ENCODE measurements at places on chromosomes 7 and 10.

DNA sequence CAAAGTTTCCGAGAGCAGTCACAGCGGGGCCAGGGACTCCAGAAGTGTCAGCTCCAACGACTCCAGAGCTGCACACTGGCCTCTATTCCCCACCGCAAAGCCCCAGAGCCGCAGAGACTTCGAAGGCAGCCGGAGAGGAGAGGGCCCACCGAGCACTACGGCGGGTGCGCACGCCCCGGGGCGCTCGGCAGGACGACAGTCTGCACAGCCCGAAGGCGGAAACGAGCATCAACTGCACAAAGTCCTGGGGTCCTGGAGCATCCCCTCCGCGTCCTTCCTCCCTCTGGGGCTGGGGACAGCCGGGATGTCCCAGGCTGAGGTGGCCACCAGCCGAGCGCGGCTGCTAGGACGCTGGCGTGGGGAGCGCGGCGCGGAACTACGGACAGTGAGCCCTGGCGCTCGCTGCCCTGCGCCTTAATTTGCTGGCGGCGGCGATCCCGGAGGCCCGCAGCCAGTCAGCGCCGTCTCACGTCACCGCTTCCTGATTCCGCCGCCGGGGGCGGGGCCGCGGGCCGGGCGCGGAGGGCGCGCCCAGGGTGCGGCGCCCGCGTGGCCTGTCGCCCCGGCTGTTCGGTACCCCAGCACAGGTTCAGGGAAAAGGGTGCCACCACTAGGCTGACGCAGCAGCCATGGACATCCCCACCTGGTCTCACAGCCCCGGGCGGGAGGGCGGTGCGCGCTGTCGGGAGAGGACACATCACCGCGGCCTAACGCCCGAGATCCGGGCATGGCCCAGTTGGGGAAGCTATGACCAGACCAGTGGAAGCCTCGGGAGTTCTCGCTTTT lies at the start of gene TBX20:
Gene TBX20, minus strand, starts transcription at position 391 of the 786 bp plus-strand sequence. CDS start 480 bp downstream, outside the sequence.
- peak; percentile 68 for DNase-seq

GRCh38 chr7:103958284-103958818 lies 31.1 kb downstream of the RELN start:
- no peak for DNase-seq

- DNase-seq: no peak
These were observed 20.4 kb upstream of the LIMK1 start for GRCh38 chr7:74063223-74063641.

DNA sequence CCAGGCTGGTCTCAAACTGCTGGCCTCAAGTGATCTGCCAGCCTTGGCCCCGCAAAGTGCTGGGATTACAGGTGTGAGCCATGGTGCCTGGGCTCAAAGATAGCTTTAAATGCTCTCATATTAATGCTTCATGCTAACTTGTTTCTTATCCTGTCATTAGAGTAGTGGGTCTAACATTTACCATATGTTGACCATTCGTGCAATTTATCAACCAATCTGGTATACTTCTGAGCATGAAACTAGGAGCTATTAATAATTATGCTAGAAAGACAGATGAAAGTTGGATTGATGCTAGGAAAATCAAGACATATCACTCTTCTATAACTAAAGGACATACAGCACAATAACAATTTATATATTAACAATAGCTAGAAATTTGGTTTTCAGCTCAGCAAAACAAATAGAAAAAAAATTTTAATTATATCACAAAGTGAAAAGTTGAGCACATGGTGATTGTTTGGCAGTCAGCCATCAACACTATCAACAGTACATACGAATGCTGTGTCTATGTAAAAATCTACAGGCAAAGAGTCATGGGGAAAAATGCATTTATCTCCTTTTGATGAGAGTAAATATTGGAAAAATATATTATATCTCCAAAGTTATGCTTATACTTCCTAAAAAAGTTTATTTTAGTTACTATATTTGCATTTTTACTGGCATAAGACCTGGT lies 112.1 kb upstream of the ABCB5 start:
- no peak for DNase-seq

- peak; percentile 3 for DNase-seq
These were observed 75.5 kb downstream of the ARHGAP22 start for GRCh38 chr10:48529331-48529730.

GRCh38 chr10:49331431-49331830 lies 32.5 kb downstream of the C10orf71 start:
- no peak for DNase-seq

- no peak for DNase-seq
These were observed 21.4 kb downstream of the CREB5 start for GRCh38 chr7:28433699-28434219.

DNA sequence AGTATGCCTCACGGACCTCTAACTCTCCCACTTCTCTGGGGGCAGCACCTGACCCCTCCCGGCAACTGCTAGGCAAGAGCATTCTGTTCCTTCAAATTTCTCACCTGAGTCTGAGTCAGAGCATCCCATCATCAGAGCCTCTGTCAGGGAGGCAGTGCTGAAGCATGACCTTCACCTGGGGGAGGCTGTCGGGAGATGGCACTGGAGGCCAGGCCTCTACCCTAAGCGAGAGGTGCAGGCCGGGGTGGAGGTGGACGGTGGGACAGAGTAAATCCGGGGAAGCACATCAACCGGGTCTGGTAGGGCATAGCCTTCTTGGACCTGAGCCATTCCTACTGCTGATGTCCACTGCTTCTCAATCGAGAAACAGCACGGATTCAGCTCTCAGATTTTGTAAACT lies 90.4 kb downstream of the SPAG6 start:
- DNase-seq: peak; percentile 53

- no peak for DNase-seq
These were observed 52.9 kb downstream of the DNAJC12 start for GRCh38 chr10:67785098-67785497.

DNA sequence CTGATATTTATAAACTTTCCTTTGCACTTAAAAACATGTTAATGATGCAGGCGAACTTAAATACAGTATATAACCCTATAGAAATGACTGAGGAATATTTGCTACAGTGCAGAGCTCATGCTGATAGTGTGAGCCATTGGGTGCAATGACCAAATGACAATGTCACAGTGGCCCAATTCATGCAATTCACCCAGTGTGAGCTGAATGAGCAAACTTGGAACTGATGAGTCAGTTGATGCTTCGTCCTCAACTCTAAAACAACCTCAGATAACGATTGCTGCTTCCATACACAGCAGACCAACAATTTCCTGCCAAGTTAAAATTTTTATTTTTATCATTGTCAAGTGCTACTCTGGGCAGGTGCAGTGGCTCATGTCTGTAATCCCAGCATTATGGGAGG lies 12.1 kb upstream of the ZC3HAV1L start:
- no peak for DNase-seq

GRCh38 chr10:68759223-68759863 lies 38.3 kb downstream of the CCAR1 start:
- no peak for DNase-seq

GRCh38 chr7:30411173-30411572 lies 67.4 kb downstream of the NOD1 start:
- DNase-seq: no peak

DNA sequence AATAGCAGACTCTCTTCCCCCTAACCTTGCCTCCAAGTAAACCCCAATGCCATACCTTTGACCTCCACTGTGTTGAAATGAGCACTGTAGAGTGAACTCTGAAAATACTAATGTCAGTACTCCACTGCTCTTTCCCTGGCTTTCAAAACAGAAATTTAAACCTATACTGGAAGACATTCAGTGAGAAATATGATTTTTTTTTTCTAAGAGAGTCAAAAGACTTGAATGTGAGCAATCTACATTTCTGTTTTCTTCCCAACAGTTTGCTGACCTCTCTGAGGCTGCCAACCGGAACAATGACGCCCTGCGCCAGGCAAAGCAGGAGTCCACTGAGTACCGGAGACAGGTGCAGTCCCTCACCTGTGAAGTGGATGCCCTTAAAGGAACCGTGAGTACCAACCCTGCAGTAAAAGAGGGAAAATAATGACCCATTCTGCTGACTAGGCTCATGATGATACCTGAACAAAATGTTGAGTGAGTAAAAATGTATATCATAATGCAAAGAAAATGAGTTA lies 6.4 kb downstream of the VIM start:
- no peak for DNase-seq

DNA sequence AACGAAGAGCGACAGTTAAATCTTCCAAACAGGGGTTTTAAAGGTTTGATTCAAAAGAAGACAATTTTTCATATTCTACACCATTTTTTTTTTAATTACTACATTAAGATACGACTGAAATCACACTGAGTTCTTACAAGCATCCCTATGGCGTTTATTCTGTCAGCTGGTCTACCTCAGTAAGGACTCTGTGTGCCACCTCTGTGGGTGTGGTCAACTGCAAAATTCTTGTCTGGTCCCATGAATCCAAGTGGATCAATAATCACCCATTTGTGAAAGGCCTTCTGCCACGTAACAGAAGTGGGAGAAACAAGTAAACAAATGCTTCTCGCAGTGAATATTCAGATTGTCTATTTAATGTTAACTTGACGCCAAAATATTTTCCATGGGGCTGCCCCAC lies 104.1 kb downstream of the GRB10 start:
- DNase-seq: no peak

DNA sequence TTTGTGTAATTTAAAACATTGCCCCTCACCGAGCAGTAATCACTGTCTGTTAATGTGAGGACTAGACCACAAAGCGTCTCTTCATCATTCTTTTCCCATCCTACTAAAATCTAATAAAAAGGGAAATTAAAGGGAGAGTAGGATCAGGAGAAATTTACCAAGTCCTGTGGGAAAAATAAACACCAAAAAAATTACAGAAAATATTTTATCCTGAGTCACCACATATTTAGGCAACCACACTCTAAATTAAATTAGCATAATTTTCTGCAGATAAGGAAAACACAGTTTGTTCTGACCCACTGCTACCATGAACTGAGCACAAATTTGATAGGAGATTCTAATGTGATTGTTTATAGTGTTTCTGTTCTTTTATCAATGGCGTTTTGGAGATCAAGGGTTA lies 49.3 kb downstream of the CCDC6 start:
- DNase-seq: no peak

DNA sequence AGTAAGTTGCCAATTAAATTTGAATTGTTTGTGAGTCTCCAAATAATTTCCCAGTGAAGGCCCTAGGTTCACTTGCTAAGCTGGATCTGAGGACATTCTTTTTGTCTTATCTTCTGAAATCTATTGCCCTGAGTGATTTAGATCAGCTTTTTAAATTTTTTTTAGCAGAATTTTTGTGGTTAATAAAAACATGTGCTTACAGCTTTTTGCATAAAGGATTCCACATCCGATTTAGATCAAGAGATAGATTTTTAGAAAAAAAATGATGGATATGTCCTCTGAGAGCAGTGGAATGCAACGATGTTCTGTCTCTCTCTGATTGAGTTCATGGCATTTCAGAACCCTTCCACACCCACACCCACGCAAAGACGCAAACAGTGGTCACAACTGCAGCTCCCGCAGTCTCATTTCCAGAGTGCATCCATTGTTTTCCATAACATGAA lies 358.8 kb downstream of the SUGCT start:
- DNase-seq: no peak

GRCh38 chr7:131188367-131189339 lies 139.0 kb upstream of the MKLN1 start:
- DNase-seq: peak; percentile 78

GRCh38 chr10:109633846-109634245 lies 289.5 kb downstream of the XPNPEP1 start:
- DNase-seq: no peak

DNA sequence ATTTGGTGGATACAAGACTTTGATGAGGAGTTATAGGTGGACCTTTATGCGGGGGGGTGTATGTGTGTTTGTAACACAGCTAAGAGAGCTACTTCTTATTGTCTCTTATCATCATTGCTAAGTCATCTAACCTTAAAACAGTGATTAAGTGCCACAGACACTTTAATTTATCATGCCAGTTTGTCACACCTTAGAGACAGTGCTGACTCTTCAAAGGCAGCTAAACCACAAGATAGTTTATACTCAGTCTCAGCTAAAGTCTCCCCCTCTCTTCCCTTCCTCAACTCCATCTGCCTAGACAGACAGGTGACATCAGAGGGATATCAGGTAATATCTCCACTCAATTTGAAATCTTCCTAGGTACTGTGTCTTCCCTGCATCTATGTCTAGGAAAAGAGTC lies 42.2 kb downstream of the MYPN start:
- no peak for DNase-seq

DNA sequence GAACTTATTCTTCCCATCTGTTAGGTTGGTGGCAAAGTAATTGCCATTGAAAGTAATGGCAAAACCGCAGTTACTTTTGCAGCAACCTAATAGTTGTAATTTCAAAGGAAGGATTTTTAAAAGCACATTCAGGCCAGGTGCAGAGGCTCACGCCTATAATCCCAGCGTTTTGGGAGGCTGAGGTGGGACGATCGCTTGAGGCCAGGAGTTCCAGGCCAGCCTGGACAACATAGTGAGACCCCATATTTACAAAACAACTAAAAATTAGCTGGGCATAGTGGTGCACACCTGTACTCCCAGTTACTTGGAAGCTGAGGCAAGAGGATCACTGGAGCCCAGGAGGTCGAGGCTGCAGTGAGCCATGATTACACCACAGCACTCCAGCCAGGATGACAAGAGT lies 374.9 kb downstream of the GALNT17 start:
- no peak for DNase-seq

DNA sequence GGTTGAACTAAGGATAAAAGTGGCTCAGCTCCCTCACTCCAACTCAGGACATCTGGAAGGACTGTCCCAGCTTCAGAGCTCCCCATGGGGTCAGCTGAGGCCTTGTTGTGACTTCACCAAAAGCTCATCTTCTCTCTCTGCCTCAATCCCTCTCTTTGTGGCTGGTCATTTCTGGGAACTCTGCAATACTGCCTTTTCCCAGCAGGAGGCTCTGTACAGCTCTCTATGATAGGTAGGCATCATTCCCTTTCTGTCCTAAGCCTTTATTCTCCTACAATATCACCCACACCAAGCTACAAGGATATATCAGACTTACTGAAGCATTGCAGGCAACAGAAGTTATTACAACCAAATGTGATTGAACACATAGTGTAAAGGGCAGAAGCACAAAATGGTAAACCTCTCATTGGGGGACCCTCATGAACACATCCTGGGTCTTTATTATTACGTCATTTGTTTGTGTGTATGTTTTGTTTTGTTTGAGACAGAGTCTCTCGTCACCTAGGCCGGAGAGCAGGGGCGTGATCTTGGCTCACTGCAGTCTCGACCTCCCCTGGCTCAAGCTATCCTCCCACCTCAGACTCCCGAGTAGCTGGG lies 36.7 kb upstream of the PRPS1L1 start:
- no peak for DNase-seq
